ENCODE measurements at places on chromosomes 11 and 22. TPM values are rescaled to one million over a fixed set of nuclear protein-coding genes. Genes with fewer than 3 reads are reported as not detected.
A peak's percentile ranks its signal among the peaks of the same experiment; 100 is the strongest.

The MMP1 gene
- not detected for total RNA-seq

The MAPK8IP2 gene
- total RNA-seq = 60.3 TPM

The CCDC116 gene
- not detected for total RNA-seq

The MN1 gene
- 26.5 TPM for total RNA-seq

The GLB1L2 gene
- 1.2 TPM for total RNA-seq

DNA sequence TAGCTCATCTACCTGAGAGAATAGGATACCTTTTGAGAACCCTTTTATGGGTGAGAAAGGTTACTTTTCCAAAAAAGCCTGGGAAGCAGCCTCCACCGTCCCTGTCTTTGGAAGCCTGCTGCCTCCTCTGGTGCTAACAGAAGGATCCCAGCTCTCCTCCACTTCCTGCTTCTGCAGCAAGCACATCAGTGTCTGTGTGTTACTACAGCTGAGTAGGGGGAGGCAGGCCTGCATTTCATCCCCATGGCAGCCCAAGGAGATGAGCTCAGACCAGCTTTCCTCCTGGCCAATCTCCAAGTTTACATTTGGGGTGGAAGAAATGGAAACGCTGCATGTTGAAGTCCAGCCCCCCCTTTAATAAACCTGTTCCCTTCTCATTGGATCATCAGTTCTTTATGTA lies 7.4 kb upstream of the CCDC34 start:
- DNase-seq = no peak

DNA sequence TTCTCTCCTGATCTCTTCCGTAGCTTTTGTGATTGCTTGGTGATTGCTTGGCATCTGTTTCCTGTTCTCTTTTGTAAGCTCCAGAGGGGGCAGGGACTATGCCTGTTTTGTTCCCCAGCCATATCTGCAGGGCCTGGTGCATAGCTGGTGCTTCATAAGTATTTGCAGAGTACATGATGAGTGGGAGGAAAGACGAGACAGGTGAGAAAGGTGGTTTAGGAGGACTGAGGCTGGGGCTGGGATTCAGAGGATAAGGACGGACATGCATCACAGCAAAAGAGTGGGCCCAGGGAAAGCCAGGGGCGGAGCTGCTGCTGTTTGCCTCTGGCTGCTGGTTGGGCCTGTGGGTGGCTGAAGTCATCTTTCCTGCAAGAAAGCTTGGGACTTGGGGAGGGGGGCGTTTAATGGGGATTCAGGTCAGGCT lies 62.4 kb downstream of the DSCAML1 start:
- no peak for DNase-seq

The JAML gene
- 0.82 TPM for total RNA-seq

The YPEL4 gene
- total RNA-seq = 5.3 TPM

The VPREB3 gene
- not detected for total RNA-seq

GRCh38 chr11:109109571-109110315 lies 312.2 kb upstream of the C11orf87 start:
- no peak for DNase-seq

GRCh38 chr11:123247496-123247799 lies 52.4 kb upstream of the CLMP start:
- no peak for DNase-seq

The SLC17A6 gene
- 11.8 TPM for total RNA-seq

GRCh38 chr22:29854432-29854831 lies 16.4 kb upstream of the ASCC2 start:
- DNase-seq = no peak

DNA sequence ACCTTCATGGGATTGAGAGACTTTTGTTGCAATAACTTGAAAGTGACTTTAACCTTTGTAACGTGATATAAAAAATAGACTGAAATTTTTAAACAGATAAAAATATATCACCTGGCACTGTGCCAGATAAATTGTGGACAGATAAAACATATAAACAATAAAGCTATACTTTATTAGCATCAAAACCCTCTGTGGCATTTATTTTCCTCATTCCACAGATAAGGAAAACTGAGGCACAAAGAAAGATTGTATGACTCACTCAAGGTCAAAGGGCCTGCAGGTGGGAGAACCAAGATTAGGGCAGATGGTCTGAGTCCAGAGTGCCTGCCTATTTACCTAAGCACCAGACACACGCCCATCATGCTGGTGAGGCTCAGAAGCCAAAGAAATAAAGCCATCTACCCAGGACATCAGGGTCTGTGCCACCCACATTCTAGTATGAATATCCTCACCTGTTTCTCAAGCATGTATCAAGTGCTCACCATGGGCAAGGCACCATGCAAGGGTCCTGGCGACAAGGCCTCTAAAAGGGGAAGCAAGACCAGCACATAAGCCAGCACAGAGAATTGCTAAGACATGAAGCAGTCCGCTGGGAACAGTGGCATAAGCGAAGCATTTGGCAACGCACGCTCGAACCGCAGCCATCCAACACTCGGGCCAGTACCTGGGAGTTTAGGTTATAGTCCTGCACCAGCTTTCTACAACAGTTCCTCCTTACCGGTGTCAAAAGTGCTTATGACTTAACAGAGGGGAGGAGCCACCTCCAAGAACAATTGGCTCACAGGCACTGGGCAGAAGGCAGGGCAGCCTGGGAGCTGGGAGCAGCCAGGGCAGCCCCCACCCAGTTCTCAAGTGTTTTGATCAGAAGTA lies 17.6 kb downstream of the MYH9 start:
- DNase-seq = no peak

DNA sequence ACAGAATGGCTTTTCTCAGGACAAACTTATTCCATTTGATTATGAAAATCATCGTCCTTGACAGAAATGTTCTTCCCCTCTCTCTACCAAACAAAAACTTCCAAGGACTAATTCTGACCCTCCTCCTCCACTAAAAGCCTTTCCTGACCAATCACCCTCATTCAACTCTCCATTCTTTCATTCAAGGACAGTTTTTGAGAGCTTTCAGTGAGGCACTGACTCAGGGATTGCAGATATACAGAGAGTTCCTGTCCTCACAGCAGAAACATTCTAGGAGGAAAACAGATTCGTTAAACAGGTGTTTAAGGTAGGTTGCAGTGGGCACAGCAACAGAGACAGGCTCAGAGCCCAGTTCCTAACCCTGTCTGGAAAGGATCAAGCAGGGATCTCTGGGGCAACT lies 41.5 kb downstream of the OR4D9 start:
- DNase-seq = no peak

DNA sequence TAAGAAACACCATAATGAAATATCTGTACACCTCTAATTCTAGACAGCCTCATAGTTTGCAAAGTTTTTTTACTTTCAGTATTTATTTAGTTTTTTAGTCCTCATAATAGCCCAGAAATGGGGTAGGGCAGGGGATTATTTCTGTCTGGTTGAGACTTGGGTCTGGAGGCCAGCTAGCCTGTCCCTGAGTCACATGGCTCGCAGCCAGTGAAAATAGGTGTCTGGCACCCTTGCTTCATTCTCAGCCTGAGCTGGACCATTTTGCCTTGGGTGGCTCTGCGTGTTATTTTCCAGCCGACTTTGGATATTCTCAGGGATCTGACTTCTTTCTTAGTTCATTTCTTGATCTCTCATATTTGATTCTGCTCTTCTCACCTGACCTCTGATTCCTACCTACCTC lies 123.9 kb upstream of the NARS2 start:
- no peak for DNase-seq

DNA sequence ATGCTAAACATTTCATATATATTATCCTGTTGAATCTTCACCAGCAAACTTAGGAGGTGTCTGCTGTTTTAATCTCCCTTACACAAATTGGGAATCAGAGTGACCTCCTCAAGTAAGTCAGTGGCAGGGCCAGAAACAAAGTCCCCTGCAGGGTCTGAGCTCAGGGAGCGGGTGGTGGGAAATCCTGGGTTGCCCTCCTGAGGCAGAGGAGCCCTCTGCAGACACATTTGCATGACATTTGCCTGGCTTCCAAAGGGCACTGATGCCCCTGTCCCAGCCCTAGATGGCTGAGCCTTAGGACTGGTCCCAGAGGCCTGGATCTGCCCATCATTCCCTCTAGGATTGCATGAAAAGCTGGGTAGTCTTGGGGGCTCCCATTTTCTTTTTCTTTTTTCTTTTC lies 2.1 kb upstream of the INPP5J start:
- DNase-seq = no peak

DNA sequence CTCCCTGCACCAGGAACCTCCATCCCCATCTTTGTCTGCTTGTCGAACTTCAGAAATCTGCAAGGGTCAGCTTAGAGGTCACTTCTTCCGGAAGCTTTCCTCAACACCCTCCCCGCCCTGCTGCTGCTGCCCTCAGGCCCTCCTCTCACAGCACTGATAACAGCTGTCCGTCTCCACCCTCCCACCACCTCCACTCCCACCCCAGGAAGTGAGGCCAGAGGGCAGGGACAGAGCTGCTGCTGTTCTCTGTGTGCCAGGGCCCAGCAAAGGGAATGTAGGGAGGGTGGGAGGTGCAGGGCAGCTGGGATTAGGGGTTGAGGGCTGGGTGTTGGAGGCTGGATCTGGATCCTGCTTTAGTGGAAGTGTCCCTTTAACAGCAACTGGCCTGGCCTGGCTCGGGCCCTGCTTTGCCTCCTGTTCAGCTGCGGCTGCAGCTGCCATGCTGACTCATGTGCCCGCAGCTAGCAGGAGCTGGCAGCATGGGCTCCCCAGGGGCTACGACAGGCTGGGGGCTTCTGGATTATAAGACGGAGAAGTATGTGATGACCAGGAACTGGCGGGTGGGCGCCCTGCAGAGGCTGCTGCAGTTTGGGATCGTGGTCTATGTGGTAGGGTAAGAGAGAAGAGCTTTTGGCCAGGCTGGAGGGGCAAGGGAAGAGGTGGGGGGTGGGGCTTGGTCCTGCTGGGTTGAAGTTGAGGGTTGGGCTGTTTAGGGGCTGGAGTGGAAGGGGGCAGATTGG lies at the start of gene P2RX6:
Gene P2RX6 (plus strand): TSS at position 440 of the 740 bp plus-strand sequence. CDS start 10 bp downstream, at position 450.
- no peak for DNase-seq

DNA sequence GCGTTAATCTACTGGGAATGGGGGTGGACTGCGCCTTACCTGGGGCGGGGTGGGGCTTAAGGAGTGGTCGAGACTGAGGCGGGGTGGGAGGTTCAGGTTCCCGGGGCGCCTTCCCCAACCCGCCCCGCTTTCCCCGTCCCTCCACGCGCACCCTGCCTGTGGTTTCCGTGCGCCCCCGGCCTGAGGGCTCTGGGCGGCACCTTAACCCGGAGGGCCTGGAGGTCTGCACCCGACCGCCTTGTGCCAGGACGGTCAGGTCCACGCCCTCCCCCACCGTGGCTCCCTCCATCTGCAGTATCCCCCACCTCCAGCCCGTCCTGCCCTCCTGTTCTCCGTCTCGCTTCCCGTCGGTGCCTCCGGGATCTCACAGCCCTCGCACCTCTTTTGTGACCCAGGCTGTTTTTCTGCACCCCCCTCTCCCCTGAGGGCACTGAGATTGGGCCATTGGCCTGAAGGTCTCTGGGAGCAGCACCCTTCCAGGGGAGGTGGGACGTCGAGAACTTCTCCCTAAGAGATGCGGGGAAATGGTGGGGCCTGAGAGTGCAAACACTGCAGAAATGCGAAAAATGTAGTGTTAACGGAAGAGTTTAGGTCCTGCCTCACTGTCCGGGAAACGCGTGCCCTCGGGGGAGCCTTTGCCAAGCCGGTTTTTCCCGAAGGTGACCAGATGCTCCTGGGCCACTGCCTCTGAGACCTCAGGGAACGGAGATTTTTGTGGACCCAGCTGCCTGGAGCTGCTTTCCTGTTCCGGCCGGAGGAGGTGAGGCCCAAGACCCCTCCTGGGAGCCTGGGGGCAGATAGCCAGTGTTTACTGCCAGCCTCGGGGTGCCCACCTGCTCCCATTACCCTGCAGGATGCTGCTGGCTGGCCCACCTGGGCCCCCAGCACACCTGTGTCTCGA lies 1.2 kb upstream of the ASCL2 start:
- no peak for DNase-seq

DNA sequence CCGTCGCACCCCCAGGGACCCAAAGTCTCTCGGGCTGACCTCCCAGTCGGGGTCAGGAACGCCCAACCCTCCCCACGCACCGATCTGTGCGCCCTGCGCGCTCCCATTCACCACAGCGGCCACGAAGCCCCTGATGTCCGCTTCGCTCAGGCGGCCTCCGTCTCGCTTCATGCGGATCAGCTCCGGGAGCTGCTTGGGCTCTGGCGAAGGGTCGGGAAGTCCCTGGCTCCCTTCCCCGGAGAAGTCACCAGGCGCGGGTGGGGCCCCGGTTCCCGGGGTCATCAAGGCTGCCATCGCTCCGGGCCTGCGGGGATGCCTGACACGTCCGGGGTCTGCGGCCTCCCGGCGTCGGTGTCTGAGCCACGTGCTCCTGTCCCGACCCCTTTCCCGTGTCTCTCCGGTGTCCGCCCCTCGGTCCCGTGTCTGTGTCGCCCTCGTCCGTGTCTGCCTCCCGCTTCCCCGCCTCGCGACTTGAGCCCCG lies 356 bp downstream of the TYMP start:
- peak; percentile 45 for DNase-seq

GRCh38 chr11:122746050-122746478 lies 90.5 kb downstream of the UBASH3B start:
- DNase-seq = no peak

DNA sequence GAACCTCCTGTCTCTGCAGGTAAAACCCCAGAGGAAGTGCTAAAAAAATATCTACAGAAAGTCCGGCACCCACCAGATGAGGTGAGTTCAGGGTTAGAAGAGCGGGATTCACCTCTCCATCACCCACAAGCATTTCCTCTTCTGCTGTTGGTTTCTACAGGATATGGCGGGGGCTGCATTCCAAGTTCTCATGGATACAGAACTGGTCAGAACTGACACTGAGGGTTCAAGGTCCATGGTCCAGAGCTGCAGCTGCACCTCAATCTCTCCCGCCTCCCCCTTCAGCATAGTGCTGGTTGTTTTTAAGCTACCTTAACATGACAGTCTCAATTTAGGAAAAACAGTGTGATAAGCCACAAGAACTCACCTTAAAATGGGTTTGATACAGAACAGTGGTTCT lies 19.2 kb downstream of the DTX4 start:
- DNase-seq = no peak

DNA sequence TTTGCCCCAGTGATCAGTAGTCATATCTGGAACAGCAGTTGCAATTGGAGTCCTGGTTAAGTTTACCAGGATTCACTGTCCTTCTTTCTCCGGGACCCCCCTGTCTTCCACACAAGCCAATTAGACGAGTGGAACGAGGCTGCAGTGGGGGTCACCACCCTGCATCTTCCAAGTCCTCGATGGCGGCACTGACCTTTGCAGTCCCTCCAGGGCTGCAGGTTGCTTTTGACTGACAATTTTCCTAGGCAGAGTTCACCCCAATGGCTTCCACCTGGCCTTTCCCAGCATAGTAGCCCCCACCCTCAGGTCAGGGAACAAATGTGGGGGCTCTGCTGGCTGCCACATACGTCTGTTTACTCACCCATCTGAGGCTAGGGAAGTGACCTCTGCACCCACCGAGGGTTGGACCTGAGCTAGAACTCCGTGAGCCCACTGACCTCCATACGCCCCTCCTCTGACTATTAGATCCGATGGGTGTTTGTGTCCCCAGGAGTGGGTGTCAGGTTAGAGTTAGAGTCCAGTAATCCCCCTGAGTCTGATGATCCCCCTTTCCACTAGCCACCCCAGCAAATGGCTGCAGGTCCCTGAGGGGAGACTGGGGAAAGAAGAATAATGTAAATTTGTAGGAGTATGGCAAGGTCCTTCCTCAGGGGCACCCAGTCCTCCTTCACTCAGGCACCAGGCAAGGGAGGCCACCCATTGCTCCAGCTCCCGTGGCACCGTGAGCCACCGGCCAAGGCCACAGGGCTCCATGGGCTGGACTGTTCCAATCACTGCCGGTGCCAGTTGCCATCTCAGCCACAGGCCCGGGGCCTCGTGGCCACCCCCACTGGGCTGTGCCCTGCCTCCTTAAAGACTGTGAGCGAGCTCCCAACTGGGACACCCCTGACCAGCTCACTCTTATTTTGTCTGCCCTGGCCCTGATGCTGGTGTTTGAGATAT lies 5.5 kb downstream of the C11orf21 start:
- DNase-seq = no peak

Data from frontal cortex (tissue), 4 donors.